ENCODE measurements at places on chromosomes 1 and 21. TPM values are rescaled to one million over a fixed set of nuclear protein-coding genes. Genes with fewer than 3 reads are reported as not detected.

The F5 gene
- total RNA-seq, result 15.7 TPM

The POGZ gene
- total RNA-seq, result 82.8 TPM

The CLIC4 gene
- 14.2 TPM for total RNA-seq

The RASSF5 gene
- 185 TPM for total RNA-seq

The APCS gene
- total RNA-seq, result not detected

The RPE65 gene
- not detected for total RNA-seq

The DRAXIN gene
- total RNA-seq, result 0.62 TPM

Data from activated CD4-positive, alpha-beta T cell treated with anti-CD3 and anti-CD28 coated beads, Interleukin-2, amount 10 ng/mL, durations not matched to agents 7 days and 5 days (primary cell).